ENCODE measurements at places on chromosomes 5 and 9. TPM values are rescaled to one million over a fixed set of nuclear protein-coding genes. Genes with fewer than 3 reads are reported as not detected.

The PCDHB6 gene
- 0.78 TPM for total RNA-seq

The HEMGN gene
- total RNA-seq: not detected

The GDF9 gene
- total RNA-seq: not detected

The MARCOL gene
- total RNA-seq: not detected

The CAMK2A gene
- total RNA-seq: 1.1 TPM

The ZNF474 gene
- 0.12 TPM for total RNA-seq

The RANBP17 gene
- 3.0 TPM for total RNA-seq

The NACC2 gene
- total RNA-seq: 30.2 TPM

The RNF183 gene
- total RNA-seq: not detected

The CBY3 gene
- total RNA-seq: not detected
